ENCODE measurements at places on chromosomes 2 and 18.

GRCh38 chr2:223270548-223270947 lies 218.6 kb downstream of the KCNE4 start:
- no peak for DNase-seq

DNA sequence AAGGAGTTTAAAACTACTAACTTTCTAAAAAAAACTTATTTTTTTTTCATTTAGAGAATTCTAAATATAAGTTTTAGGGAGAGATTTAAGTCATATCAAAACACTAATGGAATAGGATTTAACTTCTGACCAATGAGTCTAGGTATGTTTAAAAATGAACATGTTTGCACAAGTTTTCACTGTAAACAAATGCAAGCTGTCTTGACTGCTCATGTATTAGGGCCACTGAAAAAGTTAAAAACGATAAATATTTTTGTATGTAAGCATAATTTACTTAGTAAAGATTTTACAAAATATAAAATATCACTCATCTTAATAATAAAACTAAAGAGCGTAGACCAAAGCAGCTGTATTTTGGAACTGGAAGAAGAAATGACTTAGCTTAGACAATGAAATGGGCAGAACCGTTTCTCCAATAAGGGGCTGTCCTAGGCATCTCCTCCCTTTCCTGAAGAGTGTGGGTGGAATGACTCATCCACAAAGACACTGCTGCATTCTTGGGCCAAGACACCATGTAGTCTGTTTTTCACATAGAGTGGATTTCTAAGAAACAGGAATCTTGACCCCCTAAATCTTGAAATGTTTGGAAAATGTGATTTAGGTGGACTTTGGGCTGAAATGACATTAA lies 118.8 kb downstream of the MEP1B start:
- DNase-seq: no peak

GRCh38 chr2:184633726-184634125 lies 35.4 kb downstream of the ZNF804A start:
- DNase-seq: no peak

DNA sequence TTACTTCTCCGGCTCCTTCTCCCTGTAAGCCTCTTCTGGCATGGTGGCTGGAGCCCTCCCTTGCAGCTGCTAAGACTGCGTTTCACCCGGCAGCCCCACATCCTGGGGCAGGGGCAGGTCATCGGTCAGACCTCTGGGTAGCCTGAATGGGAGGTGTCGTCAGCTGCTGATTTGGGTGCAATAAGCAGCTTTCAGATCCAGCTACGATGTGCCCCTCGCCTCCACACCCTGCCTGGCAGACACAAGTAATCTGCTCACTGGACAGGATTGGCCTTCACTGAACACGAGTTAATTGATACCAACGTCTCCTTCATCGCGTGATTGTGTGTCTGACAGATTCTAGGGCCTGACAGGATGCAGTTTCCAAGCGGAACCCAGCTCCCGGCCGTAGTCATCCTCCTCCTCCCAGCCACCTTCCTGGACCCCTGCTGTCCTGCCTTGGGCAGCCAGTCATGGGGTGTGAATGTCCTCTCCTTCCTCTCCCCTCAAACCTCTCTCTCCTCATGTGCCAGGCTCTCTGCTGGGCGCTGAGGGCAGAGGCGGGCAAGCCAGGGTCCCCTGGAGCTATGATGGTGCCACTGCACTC lies 18.9 kb upstream of the PDIA6 start:
- no peak for DNase-seq

- no peak for DNase-seq
These were observed 166.4 kb downstream of the TMEM247 start for GRCh38 chr2:46645681-46646162.

DNA sequence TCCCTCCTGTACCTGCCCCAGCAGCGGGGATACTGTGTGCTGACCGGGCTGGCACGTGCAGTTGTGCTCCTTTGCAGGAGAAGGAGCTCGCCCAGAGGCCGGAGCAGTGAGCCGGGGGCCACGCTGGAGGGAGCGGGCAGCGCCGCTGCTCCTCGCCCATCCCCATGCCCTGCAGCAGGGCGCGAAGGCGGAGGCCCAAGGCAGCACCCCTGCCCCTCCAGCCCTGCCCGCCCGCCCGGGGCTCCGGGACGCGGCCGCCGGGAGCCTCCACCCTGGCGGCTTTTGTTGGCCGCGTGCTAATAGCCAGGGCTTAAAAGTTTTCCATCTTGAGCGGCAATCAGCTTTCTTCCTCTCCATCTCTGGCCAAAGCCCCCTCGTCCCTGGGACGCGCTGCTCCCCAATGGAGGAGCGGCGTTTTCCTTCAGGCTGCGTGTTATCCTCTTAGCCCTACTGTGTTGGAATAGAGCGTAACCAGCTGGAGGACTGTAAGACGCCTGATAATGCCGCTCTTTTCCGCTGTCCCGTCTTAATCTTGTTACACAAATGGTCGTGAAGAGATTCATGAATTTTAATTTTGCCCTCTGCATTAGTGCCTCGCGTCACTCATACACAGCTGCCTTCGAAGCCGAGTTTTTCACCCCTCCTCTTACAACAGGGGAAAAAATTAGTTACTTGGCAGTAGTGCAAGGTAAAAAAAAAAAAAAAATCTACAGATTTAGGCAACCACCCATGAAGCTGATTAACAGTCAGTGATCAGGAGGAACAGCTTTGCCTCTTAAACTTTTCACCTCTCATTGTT lies 172.9 kb upstream of the SIX3 start:
- no peak for DNase-seq

GRCh38 chr2:10264506-10265328 lies 38.0 kb upstream of the HPCAL1 start:
- no peak for DNase-seq

DNA sequence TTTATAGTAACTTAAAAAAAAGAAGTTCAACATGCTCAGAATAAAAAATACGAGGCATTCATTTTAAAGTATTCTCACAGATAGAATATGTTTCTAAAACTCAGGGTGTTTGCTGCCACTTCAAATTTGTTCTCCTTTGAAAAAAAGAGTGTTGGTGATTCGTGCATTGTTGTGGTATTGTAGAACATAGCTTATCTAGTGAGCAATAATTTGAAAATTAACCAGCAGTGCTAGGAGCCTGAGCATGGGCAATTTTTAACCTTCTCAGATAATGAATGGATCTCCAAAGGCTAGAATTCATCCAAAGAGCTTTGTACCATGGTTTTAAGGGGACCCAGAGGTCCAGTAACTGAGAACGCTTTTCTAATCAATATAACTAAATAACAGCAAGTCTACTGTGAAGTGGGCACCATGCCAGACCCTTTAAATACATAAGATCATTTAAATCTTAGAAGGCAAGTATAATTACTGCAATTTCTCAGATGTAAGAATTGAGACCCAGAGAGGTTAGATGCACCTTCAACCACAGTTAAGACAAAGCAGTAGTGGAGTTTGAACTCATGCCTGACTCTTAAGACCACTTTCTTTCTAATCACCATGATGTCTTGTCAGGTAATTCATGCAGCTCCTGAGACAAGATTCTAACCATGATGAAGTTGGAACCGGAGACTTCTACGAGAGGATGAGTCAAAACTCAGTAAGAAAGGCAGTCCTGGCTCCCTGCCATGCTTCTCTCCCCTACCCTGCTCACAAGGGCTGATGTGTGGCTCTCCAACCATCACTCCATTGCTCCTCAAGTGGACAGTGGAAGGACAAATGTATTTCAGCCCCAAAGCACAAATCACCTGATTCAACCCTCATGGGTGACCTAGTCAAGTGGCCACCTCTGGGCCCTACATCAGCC lies 3.4 kb downstream of the CYRIA start:
- no peak for DNase-seq

DNA sequence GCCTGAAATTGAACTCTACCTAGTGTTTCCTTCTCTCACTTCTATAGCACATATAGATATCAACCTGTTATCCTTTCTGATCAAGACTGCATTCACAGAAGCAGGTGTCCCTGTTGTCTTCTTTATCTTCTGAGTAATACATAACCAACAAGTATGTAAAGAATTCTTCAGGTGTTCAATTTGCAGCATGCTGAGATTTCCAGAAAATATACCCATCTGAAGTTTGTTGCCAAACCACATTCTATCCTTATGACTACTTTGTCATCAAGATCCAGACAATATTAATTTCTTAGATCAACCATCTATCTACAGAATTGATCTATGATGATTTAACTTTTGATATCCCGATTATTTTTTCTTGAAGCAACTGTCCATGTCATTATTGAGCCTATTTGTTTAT lies 69.5 kb downstream of the TGFA start:
- no peak for DNase-seq

- DNase-seq: no peak
These were observed 41.7 kb upstream of the NCOA1 start for GRCh38 chr2:24449344-24449743.

GRCh38 chr18:58209326-58209725 lies 165.3 kb downstream of the NEDD4L start:
- no peak for DNase-seq

DNA sequence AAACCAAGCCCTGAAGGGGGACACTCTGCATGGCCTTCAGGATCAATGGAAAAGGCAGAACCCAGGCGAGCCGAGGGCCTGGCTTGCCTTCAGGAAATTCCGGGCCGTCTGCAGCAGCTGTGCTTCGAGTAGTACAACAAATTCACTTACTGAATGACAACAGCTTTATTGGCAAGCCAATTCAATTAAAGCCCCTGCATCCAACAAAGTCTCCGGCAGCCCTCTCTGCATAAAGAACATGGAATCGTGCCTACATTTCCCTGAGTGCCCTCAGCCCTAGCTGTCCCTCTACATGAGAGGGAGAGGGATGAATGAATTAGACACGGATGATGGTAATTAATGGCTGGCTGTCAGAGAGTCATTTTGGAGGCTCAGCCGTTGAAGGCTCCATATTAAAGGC lies 189.0 kb downstream of the BCL11A start:
- no peak for DNase-seq

DNA sequence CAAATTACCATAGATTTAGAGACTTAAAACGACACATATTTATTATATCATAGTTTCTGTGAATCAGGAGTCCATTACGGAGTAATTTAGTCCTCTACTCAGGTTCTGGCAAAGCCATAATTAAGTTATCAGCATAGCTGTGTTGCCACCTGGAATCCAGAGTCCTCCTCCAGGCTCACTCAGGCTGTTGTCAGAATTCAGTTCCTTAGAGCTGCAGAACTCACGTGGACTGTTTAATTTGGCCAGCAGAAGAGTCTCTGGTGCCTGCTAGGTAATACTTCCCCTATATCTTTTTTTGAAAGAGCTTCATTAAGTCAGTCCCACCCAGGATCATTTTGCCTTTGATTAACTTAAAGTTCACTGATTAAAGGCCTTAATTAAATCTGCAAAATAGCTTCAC lies 891.5 kb downstream of the SUCLG1 start:
- no peak for DNase-seq

- no peak for DNase-seq
These were observed 23.8 kb downstream of the ANKAR start for GRCh38 chr2:189698020-189698887.

DNA sequence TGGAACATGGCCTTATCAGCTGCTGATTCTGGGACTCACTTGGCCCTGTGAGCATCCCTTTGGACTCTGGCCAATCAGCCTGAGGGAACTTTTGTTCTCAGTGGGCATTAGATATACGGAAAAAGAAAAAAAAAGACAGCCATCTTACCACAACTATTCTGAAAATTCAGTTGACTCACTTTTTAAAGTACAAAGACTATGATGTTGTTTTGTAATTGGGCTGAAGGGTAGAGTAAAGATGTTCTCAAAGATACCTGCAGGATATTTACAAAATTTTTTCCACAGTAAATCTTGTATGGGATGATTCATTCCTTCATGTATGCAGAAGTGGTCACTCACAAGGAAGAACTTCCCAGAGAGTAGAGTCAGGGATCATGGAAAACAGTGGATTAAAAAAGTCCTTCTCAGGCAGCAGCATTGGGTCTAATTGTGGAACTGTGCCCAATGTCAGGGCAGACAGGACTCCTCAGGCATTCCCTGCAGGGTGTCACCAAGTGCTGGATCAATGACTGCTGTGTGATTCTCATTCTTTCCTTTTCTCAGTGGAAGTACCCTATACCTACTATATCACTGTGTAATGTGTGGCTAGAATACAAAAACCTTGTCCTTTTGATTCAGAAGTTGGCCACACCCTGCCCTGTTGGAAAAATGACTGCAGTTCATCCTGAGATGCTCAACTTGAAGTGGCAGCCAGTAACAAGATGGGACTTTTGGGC lies 35.4 kb downstream of the SULT1C4 start:
- no peak for DNase-seq

- no peak for DNase-seq
These were observed 35.1 kb upstream of the MAPRE2 start for GRCh38 chr18:35005963-35006577.

GRCh38 chr2:86435531-86435930 lies 5.6 kb upstream of the KDM3A start:
- no peak for DNase-seq

- DNase-seq: no peak
These were observed 117.1 kb downstream of the RAD51AP2 start for GRCh38 chr2:17401096-17401495.

- DNase-seq: no peak
These were observed 145.4 kb upstream of the SATB2 start for GRCh38 chr2:199602896-199603717.

- DNase-seq: no peak
These were observed 242.1 kb upstream of the RGPD4 start for GRCh38 chr2:107584577-107584976.

GRCh38 chr18:22285361-22286140 lies 116.2 kb downstream of the GATA6 start:
- DNase-seq: no peak

GRCh38 chr18:14940735-14941134 lies 192.8 kb downstream of the ANKRD30B start:
- no peak for DNase-seq

- no peak for DNase-seq
These were observed 88.6 kb upstream of the B3GNT7 start for GRCh38 chr2:231306791-231307393.

GRCh38 chr2:235492850-235493344 lies 946 bp upstream of the AGAP1 start:
- DNase-seq: no peak

DNA sequence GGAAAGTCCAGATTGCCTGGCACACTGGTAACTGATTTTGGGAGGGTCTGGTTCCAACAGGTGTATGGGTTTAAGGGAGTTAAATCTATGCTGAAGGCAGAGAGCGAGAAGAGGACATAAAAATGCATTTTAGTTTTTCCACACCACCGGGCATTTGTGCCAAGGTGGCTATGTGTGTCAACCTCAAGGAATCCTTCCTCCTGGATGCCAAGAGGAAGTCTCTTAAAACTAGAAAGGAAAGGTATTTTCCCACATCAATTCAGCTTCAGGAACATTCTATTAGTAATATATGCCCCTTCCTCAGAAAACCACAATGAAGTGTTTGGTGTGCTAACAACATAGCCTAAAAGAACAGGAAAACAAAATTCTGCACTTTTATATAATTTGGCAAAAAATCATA lies 5.4 kb upstream of the GAREM1 start:
- DNase-seq: no peak

- no peak for DNase-seq
These were observed 107.5 kb downstream of the TTC27 start for GRCh38 chr2:32735348-32735747.

Data from NCI-H526 (cell line).